ENCODE measurements at places on chromosomes 3 and 15.

DNA sequence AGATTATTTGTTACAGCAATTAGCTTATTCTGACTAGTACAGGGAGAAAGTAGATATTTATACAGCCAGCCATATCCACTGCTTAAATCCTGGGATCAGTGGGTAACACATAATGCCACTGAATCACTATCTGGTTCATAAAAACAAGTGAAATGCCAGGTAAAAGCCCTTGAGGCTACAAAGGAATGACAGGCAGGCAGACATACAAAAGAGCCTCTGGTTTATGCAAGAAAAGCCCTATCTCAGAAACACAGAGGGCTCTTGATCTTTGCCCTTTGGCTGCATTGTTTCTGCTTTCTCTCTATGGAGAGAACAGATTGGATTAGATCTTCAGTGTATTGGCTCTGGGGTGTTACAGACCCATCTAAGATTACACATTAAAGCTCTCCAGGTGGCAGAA is 115.4 kb upstream of the GADL1 start:
- no peak for DNase-seq

DNA sequence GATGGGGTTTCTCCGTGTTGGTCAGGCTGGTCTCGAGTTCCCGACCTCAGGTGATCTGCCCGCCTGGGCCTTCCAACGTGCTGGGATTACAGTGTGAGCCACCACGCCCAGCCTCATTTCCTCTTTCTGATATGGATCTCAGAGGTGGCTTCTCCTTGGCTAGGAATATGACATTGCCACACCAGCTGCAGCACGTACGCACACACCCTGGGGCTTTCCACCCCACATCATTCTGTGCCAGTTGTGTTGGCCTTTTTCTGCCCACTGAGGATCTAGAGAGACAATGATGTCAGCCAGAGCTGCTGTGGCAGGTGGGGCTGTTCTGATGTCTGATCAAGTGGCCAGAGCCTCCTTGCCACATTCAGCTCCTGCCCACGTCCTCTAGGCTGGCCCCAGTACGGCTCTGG is 29.0 kb downstream of the TMEM45A start:
- DNase-seq: no peak

DNA sequence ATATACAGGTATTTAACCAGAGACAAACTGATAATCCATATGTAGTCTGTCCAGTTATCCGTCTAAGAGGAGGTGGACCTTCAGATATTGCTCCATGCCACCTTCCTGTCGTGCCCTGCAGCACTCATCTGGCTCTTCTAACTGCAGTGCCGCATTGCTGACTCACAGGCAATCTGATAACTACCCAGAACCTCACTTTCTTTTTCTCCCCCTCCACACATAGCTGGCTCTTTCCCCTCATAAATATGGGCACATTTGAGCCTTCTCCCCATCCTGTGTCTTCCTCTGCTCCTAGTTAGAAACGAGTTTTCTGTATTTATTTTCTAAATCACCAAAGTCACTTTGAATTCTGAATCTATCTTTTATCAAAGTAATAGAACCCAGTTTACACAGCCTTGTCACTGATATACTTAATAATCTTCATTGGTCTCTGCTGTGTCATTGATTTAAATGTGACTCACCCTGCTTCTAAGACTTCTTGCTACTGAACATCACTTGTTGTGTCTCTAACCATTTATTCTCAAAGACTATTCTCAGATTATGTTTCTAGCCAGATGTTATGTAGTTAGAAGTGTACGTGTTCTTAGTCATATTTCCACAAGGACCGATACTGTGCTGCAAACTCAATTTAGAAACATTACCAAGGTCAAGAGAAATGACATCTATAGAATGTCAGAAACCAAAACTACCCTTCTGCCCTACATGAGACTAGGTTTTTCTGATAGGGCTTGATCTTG is 17.4 kb upstream of the KCNMB2 start:
- no peak for DNase-seq

GRCh38 chr15:41564286-41564959 is 5.4 kb downstream of the TYRO3 start:
- no peak for DNase-seq

- DNase-seq: no peak
Measured at GRCh38 chr15:41659190-41659589, 1.0 kb upstream of the MGA start.

DNA sequence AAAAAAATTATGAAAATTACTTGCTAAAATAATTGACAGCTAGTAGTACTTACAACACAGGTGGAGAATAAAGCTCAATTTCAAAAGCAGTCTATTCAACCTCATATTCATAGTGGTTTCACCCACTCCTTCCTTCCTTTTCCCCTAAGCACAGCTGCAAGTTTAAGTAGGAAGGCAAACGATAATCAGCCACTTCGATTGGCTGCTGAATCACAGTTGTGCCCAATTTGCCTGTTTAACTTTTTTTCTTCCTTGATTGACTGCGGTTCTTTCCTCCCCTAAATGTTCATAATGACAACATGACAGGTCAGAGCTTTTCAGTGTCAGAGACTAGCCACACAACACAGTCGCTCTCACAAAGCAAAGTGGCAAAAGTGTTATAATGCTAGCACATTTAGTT is 468.0 kb upstream of the GBE1 start:
- no peak for DNase-seq

DNA sequence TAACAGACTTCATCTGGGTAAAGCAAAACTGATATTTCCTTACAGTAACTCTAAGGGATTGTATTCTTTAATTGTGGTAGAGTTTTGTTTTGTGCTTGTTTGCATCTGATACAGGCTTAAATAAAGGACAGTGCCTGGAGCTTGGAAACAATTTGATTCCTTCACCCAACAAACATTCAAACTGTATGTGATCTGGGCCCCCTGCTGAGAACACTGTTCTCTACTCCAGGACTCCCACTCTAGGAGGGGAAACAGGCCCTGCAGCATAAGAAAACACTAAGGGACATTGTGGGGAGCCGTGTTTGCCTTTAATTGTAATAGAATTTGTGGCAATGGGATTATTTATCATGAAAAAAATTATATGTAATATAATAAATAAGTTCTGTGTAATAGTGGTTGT is 56.9 kb downstream of the CTDSPL start:
- no peak for DNase-seq

All from cortex of kidney (tissue), 1 donor.